ENCODE measurements at places on chromosomes 5 and 9. TPM values are rescaled to one million over a fixed set of nuclear protein-coding genes. Genes with fewer than 3 reads are reported as not detected.

DNA sequence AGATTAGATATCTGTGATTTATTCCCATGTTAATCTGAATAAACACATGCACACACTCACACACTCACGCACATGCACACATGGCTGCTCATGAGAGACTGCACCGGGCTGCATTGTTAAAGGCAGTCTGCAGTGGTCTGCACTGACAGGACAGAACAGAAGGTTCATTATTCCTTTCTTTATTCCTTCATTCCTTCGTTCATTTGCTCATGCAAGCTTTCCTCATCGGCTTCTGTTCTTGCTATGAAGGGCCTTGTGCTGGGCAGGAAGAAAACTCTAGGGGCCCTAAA, 41.4 kb upstream of the FSTL4 start:
- no peak for DNase-seq

- peak; percentile 29 for DNase-seq
Measured at GRCh38 chr5:85049020-85049419, 664.3 kb upstream of the EDIL3 start.

- DNase-seq = no peak
Measured at GRCh38 chr5:109589986-109590385, 99.7 kb upstream of the MAN2A1 start.

DNA sequence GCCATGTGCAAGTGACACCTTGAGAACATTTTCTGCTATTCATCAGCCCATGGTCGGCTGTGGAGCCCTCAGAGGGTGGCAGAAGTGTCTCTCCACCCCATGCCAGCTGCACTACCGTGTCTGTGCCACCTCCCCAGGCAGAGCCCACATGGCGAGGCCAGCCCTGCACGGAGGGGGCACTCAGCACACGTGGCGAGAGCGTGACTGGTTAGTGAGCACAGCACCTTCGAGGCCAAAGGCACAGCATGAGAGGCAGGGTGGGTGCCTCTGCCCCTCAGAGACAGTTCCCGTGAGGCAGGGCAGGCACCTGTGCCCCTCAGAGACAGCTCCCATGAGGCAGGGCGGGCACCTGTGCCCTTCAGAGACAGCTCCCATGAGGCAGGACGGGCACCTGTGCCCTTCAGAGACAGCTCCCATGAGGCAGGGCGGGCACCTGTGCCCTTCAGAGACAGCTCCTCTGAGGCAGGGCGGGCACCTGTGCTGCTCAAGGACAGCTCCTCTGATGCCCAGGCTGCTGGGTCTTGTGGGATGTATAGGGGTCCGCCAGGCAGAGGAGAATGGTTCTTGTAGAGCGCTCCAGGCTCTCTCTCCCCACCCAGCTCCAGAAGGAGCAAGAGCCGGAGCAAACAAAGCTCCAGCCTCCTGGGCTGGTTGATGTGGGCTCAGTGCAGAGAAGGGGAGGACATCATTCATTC, 179.8 kb upstream of the PPP1R26 start:
- DNase-seq = no peak

DNA sequence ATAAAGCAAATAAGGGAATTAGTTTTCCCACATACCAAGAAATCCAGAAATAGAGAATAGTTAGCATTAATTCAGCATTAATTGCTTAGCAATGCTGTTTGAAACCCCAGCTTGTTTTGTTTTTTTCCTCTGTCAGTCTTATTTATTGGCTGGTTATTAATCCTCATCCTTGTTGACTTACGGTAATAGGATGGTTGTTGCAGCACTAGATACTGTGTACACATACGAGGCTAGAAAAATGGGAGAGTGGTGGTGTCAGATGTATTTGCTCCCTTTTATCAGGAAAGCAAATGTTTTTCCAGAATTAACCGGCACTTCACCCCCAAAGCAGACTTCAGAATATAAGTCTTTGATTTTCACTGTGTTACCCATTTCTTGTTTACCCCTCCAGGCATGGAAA, 60.4 kb downstream of the ERBIN start:
- DNase-seq = no peak

DNA sequence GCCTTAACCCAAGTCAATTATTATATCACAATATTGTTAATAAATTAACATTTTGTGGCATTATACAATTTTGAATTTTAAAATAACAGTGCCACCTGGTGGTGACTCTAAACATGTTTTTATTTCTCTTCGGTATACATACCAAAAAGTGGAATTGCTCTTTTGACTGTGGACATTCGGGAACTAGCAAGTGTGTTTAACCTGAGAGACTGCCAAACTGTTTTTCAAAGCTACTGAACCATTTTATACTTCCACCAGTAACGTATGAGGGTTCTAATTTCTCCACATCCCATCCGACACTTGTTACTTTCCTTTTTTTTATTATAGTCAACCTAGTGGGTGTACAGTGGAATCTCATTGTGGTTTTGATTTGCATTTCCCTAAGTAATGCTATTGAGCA, 18.3 kb upstream of the HSDL2 start:
- DNase-seq = peak; percentile 29

GRCh38 chr5:16727755-16728325, 111.0 kb upstream of the RETREG1 start:
- DNase-seq = no peak

DNA sequence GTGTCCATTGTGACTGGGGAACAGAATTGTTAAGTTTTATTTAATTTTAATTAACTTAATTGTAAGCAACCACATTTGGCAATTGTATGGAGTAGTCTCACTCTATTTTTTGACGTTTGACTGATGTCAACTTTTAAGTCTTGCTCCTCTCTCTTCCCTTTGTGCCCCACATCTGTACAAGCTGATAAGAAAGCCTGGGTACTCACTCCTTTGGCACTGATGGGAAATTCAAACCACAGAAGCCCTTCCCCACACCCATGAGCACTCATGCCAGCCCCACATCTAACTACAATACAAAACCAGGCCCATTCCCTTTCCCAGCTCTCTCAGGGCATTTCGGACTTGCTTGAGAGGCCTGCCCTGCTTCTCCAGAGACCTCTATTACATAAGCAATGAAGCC, 451.5 kb upstream of the KIF2A start:
- DNase-seq = no peak

The BTNL9 gene
- not detected for total RNA-seq

The CAPSL gene
- 5.1 TPM for total RNA-seq

The DRD1 gene
- total RNA-seq = not detected

The TMEM252 gene
- not detected for total RNA-seq

The MEGF10 gene
- not detected for total RNA-seq

Measured in A172 (cell line).